ENCODE measurements at places on chromosomes 1 and 21.

DNA sequence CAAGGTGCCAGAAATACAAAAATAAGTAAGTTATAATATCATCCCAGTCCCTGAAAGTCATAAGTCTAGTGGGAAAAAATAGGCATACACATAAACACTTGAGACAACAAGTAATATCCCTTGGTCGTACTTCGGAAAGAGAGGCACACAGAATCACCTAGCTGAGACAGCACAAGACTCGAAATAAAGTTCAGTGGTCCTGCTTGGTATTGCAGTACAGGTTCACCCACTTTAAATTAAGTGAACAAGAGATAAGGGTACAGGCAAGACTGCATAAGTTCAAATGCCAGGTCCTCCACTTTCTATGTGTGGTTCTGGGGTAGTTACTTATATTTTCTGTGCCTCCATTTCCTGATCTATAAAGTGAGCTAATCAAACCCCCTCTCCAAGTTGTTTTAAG lies 47.6 kb downstream of the SEC16B start:
- no peak for DNase-seq

DNA sequence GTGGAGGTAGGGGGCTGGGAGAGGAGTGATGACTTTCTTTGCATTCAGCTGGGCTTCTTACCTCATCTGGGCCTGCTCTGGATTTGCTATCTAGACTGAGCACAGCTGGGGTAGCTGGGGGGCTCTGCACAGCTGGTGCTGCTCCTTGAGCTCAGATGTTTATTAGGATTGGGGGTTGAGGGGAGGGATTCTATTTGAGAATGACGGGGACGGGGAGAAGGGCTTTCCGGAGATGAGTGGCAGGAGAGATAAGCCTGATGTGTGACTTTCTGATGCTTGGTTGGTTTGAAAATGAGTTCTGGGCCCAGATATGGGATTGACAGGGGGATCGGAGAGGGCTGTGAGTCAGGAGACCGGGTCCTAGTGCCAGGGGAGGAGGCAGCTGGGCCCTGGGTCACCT lies 146.1 kb upstream of the CSF3R start:
- DNase-seq: no peak

DNA sequence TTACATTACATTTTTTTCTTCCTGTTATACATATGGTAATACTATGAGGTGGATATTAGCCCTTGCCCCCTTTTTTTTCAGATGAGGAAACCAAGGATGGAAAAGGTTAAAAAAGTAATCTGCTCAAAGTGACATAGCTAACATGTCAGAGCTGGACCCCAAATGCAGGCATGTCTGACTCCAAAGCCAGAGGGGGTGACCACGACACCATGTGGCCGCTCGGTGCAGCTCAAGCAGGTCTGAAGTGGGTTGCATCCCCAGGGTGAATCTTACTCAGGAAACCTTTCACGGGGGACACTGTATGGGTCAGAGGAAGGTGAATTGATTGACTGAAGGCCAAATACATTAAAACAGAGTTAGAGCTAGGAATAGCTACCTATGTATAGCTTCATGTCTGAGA lies 34.8 kb downstream of the CD34 start:
- DNase-seq: no peak

- DNase-seq: peak; percentile 15
Measured at GRCh38 chr1:243421784-243422183, 165.9 kb downstream of the SDCCAG8 start.

DNA sequence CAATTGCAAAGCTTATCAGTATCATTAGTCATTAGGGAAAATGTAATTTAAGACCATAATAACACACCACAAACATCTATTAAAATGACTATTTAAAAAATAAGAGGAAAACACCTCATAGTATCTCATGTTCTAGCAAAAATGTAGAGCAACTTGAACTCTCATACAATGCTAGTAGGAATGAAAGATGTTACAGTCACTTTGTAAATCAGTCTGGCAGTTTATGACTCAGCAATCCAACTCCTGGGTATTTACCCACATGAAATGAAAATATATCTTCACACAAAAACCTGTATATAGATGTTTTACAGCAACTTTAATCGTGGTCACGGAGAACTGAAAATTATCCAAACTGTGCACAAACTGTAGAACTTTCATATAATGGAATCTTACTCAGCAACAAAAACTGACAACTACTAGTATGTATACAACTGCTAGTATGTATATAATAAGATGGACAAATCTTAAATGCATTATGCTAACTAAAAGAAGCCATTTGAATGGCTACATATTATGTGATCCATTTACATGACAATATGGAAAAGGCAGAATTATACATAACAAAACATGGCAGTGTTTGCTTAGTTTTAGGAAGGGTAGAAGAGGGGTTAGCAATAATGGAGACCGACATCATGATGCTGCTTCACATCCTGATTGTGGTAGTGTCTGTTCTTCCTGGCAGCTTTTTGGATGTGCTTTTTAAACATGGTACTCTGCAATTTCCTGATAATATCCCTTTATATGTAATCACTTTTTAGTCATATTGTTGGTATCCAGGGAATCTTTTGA lies 267.0 kb downstream of the KCTD3 start:
- no peak for DNase-seq

DNA sequence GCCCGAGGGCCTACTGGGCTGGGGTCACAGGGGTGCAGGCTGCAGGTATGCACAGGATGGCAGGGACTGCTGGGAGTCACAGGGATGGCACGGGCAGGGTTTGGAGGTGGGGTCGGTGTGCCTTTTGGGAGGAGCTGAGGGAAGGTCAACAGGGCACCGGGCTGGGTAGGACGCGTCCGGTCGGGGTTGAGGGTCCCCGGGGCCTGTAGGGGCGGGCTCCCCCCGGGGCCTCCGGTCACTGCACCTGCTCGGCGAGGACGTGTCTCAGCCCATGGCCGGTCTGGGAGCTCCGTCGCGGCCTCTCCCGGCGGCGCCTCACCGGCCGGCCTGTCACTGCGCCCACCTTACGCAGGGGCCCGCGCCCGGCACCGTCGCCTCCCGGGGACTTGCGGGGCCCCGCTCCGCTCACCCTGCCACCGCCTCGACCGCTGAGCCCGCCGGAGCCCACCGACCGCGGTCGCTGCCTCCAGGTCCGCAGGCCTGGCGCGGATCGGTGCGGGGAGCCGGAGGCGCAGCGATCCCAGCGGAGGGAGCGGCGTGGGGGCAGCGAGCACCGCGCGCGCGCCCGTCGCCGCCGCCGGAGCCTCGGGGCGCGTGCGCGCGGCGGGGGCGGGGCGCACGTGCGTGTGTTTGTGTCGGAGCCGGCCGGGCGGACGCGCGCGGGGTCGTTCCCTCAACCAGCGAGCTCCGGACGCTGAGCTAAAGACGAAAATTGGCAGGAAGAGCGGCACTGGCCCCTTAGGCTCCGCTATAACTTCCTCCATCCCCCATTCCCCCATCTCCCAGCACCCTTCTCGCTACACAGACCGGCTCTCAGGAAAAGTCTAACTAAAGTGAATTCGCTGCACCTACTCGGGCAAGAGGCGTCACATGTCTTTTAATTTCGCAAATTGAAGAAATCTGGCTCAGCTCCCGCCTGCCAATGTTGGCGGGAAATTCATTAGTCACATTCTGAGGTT lies at the start of gene AMIGO1:
Gene AMIGO1, minus strand, starts transcription at position 552 of the 959 bp plus-strand sequence. CDS start 815 bp downstream, outside the sequence.
- DNase-seq: no peak

GRCh38 chr21:31987696-31988095 lies 114.9 kb downstream of the HUNK start:
- DNase-seq: no peak

GRCh38 chr1:154423304-154423987 lies 18.3 kb downstream of the IL6R start:
- DNase-seq: no peak

DNA sequence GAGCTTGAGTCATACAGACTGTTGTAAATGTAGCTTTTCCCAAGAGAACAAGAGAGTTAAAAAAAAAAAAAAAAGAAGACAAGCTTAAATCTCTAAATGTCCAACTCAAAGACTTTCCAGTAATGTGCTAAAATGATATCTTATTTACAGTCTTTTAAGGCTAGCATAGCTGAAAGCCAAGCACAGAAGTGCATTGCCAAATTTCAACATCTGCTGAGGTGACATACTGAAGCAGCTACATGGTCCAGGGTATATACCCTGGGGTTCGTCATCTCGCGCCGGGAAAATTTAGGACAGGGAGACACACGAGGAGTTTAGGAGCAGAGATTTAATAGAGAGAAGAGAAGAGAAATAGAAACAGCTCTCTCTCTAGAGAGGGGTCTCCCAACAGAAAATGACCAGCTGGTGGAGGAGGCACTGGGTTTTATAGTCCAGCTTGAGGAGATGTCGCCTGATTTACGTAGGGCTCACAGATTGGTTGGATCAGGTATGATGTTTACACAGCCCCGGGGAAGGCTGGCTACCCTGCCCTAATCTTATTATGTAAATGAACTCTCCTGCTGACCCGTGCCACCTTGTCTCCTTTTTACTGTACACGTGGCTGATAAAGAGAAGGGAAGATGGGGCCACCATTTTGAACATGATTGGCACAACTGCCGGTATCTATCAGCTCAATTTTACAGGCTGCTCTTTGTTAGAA lies 172.7 kb downstream of the TRIM33 start:
- DNase-seq: no peak

GRCh38 chr1:115240297-115240696 lies 97.8 kb downstream of the NGF start:
- DNase-seq: no peak

GRCh38 chr1:29144178-29144577 lies 20.5 kb upstream of the TMEM200B start:
- no peak for DNase-seq

- DNase-seq: no peak
Measured at GRCh38 chr21:29206445-29206844, 76.0 kb downstream of the MAP3K7CL start.

DNA sequence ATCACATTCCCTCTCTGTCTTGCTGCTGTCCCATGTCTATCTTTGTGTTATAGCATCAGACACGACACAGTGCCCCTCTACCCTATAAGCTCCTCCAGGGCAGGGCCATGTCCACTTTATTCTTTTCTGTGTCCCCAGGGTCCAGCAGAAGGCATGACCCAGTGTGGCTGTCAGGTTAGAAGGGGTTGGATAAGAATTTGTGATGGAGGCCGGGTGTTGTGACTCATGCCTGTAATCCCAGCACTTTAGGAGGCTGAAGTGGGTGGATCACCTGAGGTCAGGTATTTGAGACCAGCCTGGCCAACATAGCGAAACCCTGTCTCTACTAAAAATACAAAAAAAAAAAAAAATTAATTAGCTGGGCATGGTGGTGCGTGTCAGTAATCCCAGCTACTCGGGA lies 26.3 kb upstream of the RNF19B start:
- DNase-seq: no peak

- DNase-seq: no peak
Measured at GRCh38 chr1:235767795-235768194, 98.9 kb downstream of the LYST start.
